ENCODE measurements at places on chromosomes 12 and 14. TPM values are rescaled to one million over a fixed set of nuclear protein-coding genes. Genes with fewer than 3 reads are reported as not detected.

The TAS2R50 gene
- 5.8 TPM for total RNA-seq

- H3K27ac ChIP-seq = no peak overlapping the region
- no peaks in the 10 kb centered on the region for H3K36me3 ChIP-seq
- no peaks in the 10 kb centered on the region for H3K27me3 ChIP-seq
- no peak overlapping the region for H3K4me3 ChIP-seq
- no peak for DNase-seq
- peaks cover 4% of the 10 kb centered on the region for H3K4me1 ChIP-seq
Observed at GRCh38 chr12:53484686-53485575, 14.3 kb downstream of the MAP3K12 start.

The FIGNL2 gene
- total RNA-seq = 1.7 TPM

The TM9SF1 gene
- total RNA-seq = 55.1 TPM

GRCh38 chr14:98622208-98623051, 649.6 kb downstream of the BCL11B start:
- H3K36me3 ChIP-seq = no peaks in the 10 kb centered on the region
- no peak overlapping the region for H3K4me3 ChIP-seq
- H3K27me3 ChIP-seq = peaks cover 4% of the 10 kb centered on the region
- DNase-seq = no peak
- H3K4me1 ChIP-seq = no peaks in the 10 kb centered on the region
- H3K27ac ChIP-seq = no peak overlapping the region

All from uterus (tissue), 4 donors.